ENCODE measurements at places on chromosomes 3 and 15.
A peak's percentile ranks its signal among the peaks of the same experiment; 100 is the strongest.

GRCh38 chr15:93451822-93452221, 362.8 kb upstream of the RGMA start:
- no peak for DNase-seq

DNA sequence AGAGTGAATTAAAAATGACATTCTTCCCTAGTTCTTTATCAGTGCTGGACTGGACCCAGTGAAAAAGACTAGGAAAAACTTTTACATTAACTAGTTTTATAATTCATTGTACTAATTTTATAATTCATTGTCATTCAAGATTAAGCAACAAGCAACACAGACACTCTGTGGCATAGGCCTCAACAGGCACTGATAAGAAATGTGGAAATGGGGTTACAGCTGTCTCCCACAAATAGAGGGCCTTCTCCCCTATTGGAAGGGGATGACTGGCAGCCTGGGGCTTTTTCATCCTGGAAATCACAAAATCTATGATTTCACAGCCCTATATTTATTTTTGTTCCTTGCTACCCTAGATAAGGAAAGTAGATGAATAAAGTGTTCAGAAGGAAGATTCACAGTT, 370.6 kb downstream of the GBE1 start:
- DNase-seq, result no peak

DNA sequence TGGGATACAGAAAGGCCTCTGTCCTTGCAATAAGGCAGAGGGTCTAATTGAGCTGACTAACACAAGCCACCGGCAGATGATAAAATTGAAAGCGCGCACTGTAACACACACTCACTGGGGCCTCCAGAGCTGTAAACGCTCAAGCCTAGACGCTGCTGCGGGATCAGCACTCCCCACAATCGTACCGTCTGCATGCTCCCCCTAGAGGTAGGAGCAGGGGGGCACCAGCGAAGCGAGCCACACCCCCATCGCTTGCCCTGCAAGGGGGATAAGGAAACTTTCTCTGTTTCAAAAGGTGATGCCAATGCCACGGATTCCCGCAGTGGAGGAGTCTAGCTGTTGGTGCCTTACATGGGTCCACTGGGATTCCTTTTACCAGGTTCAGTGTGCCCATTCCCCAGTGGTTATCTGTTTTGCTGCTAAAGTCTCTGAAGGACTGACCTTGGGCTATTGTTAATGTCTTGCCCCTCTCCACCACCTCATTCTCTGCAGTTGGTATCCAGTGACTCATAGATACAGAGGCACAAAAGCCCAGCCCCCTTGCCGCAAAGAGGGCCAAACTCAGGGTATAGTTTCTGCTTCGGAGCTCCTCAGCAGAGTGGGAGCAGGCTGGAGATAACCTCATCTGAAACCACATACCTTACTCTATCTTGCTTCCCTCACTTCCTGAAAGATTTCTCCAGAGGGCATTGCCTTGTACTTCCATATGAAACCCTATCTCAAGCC, 139.3 kb upstream of the KBTBD8 start:
- no peak for DNase-seq

GRCh38 chr3:189171707-189172106, at the start of gene TPRG1:
Gene TPRG1, plus strand, starts transcription at chr3:189171971. Its CDS starts 35,414 bp downstream, at chr3:189207385.
- no peak for DNase-seq

DNA sequence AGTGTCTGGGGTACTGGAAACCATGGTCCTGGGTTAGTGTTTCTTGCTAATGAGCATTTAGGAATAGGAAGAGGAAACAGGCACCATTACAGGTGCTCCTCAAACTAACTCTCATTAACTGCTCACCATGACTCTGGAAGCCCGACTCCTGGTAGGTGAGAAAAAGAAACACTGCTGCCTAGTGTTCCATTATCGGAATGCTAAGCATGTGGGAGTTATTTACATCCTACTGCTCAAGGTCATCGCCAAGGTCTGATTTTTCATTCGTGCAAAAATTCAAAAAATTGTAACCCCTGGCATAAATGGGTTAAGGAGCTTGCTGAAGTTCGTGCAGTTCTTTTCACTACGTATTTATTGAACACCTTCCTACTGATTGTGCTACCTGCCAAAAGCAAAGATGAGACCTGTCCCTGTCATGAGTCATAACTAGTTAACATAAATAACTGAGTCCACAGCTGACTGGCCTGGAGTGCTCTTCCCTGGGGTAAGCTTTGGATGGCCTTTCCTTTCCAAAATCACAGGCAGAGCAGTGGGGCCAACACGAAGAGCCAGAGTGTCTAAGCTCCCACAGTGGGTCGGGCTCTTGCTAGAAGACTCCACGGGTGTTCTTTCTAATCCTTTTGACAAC, 22.7 kb upstream of the PAQR5 start:
- DNase-seq, result no peak

- DNase-seq, result no peak
These were observed 9.6 kb downstream of the SQOR start for GRCh38 chr15:45644437-45644836.

GRCh38 chr3:52979190-52979983, 66.5 kb downstream of the SFMBT1 start:
- DNase-seq, result no peak

DNA sequence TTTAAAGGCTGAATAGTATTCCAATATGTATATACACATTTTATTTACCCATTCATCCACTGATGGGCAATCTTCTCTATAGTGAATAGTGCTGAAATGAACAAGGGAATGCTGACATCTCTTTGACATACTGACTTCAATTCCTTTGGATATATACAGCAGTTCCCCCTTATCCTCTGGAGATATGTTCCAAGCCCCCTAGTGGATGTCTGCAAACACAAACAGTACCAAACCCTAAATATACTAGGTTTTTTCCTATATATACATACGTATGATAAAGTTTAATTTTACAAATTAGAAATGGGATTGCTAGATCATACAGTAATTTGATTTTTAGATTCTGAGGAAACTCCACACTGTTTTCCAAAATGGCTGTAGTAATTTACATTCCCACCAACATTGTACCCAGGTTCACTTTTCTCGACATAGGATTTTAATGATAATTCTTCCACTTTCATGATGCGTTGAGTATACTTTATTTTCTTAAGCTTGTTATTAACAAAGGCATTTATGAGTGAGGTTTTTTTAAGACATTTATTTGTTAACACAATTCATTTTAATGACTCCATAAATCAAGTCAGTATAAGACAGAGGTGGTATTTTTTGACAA, 38.2 kb downstream of the VPS13C start:
- no peak for DNase-seq

- DNase-seq, result no peak
These were observed 17.9 kb upstream of the ICE2 start for GRCh38 chr15:60496853-60497252.

- no peak for DNase-seq
These were observed 96.2 kb downstream of the DUT start for GRCh38 chr15:48427479-48427878.

GRCh38 chr3:112770032-112770626, 76.5 kb downstream of the CD200R1L start:
- peak; percentile 60 for DNase-seq

DNA sequence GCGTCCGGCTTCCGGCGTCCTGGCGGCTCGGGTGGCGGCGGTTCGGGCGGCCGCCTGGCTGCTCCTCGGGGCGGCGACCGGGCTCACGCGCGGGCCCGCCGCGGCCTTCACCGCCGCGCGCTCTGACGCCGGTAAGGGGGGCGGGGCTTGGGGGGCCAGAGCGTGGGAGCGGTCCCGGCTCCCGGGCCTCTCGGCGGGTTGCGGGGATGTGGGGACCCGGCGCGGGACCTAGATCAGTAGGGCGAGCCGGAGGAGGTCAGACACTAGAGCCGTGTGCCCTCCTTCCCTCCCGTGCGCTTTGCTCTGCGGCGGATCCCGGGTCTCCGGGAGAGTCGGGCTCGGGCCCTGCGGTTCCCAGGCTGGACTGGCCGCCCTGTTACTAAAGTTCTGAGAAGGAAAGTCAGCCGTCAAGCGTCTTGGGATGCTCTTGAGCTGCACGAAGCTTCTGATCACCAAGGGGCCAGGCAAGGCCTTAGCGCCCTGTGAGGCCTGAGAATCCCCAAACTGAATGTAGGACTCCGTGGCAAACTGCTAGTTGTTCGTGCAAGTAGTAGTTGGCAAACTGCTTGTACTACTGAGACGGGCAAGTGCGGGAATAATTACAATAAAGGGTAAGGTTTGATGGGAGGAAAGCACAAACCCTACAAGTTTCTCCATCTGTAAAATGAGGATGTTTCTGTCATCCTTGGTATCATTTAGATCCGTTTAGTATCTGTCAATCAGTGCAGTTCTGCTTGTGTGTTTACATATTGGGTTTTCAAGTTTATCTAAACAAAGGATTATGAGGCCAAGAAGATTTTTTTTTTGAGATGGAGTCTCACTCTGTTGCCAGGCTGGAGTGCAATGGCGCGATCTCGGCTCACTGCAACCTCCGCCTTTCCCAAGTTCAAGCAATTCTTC, 587 bp downstream of the PIGX start:
- DNase-seq, result no peak

- no peak for DNase-seq
These were observed 54.4 kb downstream of the ANXA2 start for GRCh38 chr15:60343221-60343970.

DNA sequence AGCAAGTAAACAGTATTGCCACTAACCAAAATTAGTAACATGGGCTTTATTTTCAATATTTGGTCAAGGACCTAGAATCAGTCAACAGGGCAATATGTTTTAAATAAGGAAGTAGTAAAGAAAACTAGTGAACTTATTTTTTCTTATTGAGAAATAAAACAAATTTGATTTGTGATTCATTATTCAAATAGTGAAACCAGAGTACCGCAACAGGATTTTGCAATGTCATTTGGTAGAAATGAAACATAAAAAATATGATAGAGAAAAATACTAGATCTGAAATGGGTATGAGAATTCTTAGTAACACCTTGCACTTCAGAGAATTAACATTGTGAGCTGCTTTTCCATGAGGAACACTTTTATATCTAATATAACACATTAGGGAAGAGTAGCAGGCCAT, 291.8 kb upstream of the GBE1 start:
- DNase-seq, result no peak

DNA sequence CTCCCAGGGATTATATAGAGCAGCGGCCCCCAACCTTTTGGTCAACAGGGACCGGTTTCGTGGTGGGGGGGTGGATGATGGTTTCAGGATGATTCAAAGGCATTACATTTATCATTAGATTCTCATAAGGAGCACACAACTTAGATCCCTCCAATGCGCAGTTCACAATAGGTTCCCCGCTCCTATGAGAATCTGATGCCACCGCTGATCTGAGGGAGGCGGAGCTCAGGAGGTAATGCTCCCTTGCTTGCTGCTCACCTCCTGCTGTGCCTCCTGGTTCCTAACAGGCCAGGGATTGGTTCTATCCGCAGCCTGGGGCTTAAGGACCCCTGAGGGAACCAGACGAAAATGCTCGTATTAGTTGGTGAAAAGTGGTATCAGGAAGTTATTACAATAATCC, 1.3 kb upstream of the HACD2 start:
- DNase-seq, result peak; percentile 67

DNA sequence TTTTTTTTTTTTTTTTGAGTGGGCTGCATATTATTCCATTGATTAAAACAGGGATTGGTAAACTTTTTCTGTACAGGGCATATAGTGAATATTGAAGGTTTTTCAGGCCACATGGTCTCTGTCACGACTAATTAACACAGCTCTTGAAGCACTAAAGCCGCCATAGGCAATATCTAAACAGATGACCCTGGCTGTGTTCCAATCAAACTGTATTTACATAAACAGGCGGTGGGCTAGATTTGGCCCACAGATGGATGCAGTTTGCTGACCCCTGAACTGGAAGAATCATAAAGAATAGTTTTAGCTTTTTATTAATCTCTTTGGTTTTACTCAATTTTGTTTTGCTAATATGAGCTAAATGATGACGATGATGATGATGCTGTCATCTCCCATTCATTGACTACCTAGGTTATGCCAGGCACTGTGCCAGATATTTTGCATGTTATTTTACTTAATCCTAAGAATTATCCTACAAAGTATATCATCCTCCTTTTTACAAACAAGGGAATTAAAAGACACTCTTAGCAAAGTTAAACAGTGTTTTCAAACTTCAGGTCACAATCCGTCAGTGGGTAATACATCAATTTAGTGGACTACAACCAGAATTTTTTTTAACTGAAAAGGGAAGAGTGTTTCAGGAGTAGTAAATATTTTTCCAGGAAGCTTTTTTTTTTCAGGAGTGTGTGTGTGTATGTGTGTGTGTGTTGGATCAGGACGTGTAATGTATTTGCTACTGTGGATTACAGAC, 54.3 kb downstream of the LMCD1 start:
- no peak for DNase-seq

- DNase-seq, result peak; percentile 38
These were observed 2.1 kb downstream of the IDH2 start for GRCh38 chr15:90099868-90100831.

- no peak for DNase-seq
These were observed 66.3 kb upstream of the LRTM1 start for GRCh38 chr3:54994111-54994513.

GRCh38 chr3:27127879-27128278, 241.3 kb downstream of the NEK10 start:
- DNase-seq, result no peak

DNA sequence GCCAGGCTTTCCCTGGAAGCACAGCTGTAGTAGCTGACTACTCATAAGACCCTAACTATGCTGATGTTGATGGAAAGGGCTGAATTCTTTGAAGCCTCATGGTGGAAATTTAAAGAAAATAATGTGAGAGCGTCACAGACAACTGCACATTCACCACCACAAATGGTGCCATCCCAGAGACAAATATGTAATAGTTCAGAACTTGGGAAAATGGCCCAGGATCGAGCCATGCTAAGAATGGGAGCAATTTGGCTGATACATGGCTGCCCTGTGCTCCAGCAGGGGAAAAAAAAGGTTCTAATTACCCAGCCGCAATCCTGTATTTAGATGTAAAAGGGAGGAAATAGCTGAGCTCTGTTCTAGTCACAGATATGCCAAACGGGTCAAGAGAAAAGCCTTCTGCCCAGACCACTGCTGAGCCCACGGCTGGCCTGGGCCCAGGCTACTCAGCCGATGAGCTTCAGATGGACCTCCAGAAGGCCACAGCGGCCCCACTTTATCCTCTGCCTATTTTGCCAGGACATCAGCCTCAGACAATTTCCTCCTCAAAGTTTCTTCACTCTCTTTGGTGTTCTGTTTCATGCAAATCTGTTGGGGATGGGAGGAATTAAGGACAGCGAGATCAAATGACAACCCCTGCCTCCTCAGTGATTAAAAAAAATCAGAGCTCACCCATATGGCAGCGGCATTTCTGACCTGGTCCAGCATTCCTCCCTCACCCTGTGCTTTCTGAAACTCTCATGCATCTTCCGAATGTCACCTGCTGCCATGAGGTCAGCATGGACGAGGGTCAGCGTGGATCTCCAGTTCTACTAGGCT, 54.5 kb upstream of the MEX3B start:
- DNase-seq, result no peak

DNA sequence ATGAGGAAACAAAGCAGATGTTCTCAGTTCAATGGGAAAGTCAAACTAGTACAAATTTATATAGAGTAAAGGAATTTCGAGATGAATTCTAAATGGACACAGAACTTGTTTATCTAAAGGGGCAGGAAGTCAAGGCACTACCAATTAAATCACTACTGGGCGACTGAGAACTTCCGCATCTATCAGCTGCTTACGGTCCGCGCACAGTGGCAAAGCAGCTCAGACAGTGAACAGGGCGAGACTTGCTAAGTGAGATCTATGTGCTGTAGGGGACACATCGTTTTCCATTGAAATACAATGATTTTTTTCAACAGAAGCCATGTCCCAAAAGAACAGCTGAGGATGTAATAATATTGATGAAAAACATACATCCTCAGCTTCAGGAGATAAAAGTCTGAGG, 105.0 kb downstream of the CHRNA7 start:
- no peak for DNase-seq

GRCh38 chr3:13966302-13966701, 86.4 kb upstream of the WNT7A start:
- DNase-seq, result no peak

- no peak for DNase-seq
These were observed at the start of gene GPR62 for GRCh38 chr3:51955175-51955892. Gene GPR62, plus strand, starts transcription at chr3:51955381. Its CDS starts 272 bp downstream, at chr3:51955653.

All from H4 (cell line).